ENCODE measurements at places on chromosomes 13 and 19. TPM values are rescaled to one million over a fixed set of nuclear protein-coding genes. Genes with fewer than 3 reads are reported as not detected.

- no peaks in the 10 kb centered on the region for H3K36me3 ChIP-seq
- no peak for DNase-seq
- H3K27ac ChIP-seq = peak overlapping the region; percentile 44
These were observed 2.9 kb downstream of the UBL3 start for GRCh38 chr13:29847501-29847983.

GRCh38 chr13:32530841-32531253 lies 7.7 kb downstream of the N4BP2L2 start:
- no peak overlapping the region for H3K4me3 ChIP-seq
- H3K36me3 ChIP-seq = peaks cover 39% of the 10 kb centered on the region
- H3K4me1 ChIP-seq = peaks cover 21% of the 10 kb centered on the region
- H3K27me3 ChIP-seq = no peaks in the 10 kb centered on the region
- no peak overlapping the region for H3K27ac ChIP-seq

- H3K27ac ChIP-seq = no peak overlapping the region
- no peak for DNase-seq
- no peaks in the 10 kb centered on the region for H3K4me1 ChIP-seq
- H3K4me3 ChIP-seq = no peak overlapping the region
These were observed 478 bp downstream of the CLC start for GRCh38 chr19:39737351-39737750.

DNA sequence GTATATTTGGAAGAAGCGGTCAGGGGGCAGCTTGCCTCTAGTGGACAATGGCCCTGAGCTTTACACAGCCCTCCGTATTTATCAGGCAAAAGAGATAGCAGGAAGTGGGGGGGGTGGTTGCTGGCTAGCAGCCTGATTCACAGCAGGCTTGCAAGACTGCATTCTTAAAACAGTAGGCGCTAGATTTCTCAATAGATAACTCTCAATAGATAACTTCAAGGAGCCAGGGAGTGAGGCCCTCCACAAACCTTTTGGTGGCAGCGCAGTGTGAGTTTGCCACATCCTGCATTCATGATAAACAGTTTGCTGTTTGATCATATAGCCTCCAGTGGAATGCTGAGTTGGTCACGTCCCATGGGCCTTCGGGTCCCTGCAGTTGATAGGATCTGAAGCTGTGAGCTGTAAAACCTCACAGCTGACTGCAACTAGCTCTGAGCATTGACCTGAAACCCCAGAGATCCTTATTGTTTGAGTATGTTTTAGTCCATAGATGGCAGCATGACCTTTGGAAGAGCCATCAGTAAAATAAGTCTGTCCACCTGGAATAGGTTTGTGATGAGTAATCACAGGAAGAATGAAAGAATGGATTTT lies 12.2 kb downstream of the FPR3 start:
- no peaks in the 10 kb centered on the region for H3K36me3 ChIP-seq
- H3K4me3 ChIP-seq = no peak overlapping the region
- H3K27ac ChIP-seq = no peak overlapping the region
- DNase-seq = no peak
- H3K27me3 ChIP-seq = no peaks in the 10 kb centered on the region
- peaks cover 7% of the 10 kb centered on the region for H3K4me1 ChIP-seq

DNA sequence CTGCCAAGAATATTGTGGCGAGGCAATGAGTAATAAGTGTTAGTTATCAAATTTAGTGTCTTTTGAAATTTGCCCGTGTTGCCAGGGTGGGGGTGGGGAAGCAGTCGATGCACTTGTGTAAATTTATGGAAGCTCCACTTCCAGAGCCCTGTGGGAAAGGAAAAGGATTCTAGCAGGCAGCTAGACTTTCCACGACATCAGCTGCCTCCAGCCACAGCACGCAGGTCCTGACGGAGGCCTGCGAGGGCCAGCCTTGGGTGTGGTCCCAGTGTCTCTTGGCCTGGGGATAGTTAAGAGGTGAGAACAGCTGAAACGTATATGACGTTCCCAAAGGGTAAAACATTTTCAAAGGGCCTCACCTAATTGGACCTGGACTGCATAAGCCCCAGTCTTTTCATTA lies 433.0 kb downstream of the TSHZ3 start:
- H3K4me1 ChIP-seq = no peaks in the 10 kb centered on the region
- no peak overlapping the region for H3K27ac ChIP-seq

GRCh38 chr13:113305208-113305607 lies 8.2 kb downstream of the LAMP1 start:
- no peaks in the 10 kb centered on the region for H3K27me3 ChIP-seq
- DNase-seq = no peak
- H3K4me1 ChIP-seq = peaks cover 5% of the 10 kb centered on the region
- no peak overlapping the region for H3K27ac ChIP-seq

DNA sequence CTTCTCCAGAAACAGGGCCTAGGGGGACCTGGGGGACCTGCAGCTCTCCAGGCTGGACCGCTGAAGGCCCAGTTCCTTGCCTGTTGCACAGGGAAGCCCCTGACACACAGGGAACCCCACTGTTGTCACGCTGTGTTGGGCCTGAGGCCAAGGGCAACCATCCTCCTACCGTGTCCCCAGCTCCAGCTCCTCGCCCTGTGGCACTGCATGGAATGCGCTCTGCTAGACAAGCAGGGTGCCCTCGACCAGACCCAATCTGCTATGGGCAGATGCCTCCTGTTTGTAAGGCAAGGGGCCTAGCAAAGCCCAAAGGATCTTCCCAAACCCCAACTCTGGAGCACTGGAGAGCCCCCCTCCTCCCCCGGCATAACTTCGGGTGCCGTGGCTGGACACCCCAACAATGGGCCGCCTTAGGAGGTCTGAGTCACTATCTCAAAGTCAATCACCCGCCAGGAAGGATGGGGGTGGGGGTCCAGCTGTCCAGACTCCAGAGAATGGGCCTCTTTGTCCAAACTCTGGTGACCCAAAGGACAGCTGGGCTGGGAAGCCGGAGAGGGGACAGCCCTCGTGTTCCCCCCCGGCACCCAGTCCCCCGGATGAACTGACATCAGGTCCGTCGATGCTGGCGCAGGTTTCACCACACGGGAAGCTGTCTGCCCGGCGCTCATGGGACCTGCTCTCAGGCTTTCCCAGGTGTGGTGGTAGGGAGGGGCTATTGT lies 3.7 kb downstream of the BRSK1 start:
- H3K4me3 ChIP-seq = no peak overlapping the region
- no peak overlapping the region for H3K27ac ChIP-seq
- H3K27me3 ChIP-seq = no peaks in the 10 kb centered on the region
- H3K4me1 ChIP-seq = peaks cover 24% of the 10 kb centered on the region
- no peak for DNase-seq

DNA sequence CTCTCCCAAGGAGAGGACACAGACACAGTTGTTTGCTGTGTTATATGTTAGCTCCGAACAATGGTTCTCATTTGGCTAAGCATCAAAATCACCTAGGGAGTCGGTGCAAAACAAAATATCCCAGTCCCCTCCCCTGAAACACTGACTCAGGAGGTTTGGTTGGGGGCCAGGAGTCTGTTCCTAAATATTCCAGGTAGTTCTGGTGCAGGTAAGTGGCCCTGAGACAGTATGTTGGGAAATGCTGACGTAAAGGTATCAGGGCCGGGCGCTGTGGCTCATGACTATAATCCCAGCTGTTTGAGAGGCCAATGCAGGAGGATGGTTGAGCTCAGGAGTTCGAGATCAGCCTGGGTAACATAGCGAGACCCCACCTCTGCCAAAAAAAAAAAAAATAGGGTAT lies 2.3 kb upstream of the MAP2K7 start:
- no peak overlapping the region for H3K27ac ChIP-seq
- no peak for DNase-seq
- peaks cover 28% of the 10 kb centered on the region for H3K4me1 ChIP-seq
- H3K27me3 ChIP-seq = no peaks in the 10 kb centered on the region
- H3K4me3 ChIP-seq = no peak overlapping the region

GRCh38 chr13:110445722-110446574 lies 115.6 kb downstream of the RAB20 start:
- no peaks in the 10 kb centered on the region for H3K4me1 ChIP-seq
- no peak overlapping the region for H3K4me3 ChIP-seq

GRCh38 chr19:43623889-43624670 lies 4.7 kb upstream of the ZNF428 start:
- no peak overlapping the region for H3K4me3 ChIP-seq
- no peaks in the 10 kb centered on the region for H3K36me3 ChIP-seq
- no peak overlapping the region for H3K27ac ChIP-seq

GRCh38 chr13:111253365-111253872 lies 67.0 kb upstream of the TEX29 start:
- no peaks in the 10 kb centered on the region for H3K27me3 ChIP-seq
- no peak overlapping the region for H3K4me3 ChIP-seq
- no peak for DNase-seq
- H3K27ac ChIP-seq = no peak overlapping the region
- peaks cover 25% of the 10 kb centered on the region for H3K36me3 ChIP-seq

GRCh38 chr19:2394442-2395292 lies 32.7 kb downstream of the TIMM13 start:
- H3K4me3 ChIP-seq = no peak overlapping the region
- no peaks in the 10 kb centered on the region for H3K4me1 ChIP-seq
- no peaks in the 10 kb centered on the region for H3K36me3 ChIP-seq
- H3K27ac ChIP-seq = no peak overlapping the region
- no peak for DNase-seq

DNA sequence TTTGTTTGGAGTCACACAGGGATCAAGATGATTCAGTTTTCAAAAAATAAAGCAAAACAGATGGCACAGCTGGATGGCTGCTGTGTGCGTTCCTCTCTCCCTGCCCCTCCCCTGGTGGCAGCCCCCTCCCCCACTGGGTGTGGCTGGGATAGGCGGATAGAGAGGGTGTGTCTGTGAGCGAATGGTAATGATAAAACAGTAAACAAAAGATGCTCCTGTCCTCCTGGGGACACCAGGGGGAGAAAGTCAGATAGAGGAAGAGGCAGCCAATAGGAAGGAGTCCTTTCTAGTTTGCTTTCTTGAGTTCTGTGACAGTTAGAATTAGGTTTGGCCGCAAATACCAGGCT lies 6.5 kb downstream of the TMEM255B start:
- no peaks in the 10 kb centered on the region for H3K27me3 ChIP-seq
- no peak overlapping the region for H3K27ac ChIP-seq
- no peak overlapping the region for H3K4me3 ChIP-seq
- H3K36me3 ChIP-seq = no peaks in the 10 kb centered on the region
- no peaks in the 10 kb centered on the region for H3K4me1 ChIP-seq

- no peaks in the 10 kb centered on the region for H3K36me3 ChIP-seq
- no peaks in the 10 kb centered on the region for H3K27me3 ChIP-seq
- H3K4me3 ChIP-seq = no peak overlapping the region
- no peak for DNase-seq
- H3K27ac ChIP-seq = peak overlapping the region; percentile 9
- H3K4me1 ChIP-seq = no peaks in the 10 kb centered on the region
These were observed 25.5 kb downstream of the OR7A5 start for GRCh38 chr19:14809272-14810057.

- peaks cover 12% of the 10 kb centered on the region for H3K4me1 ChIP-seq
- peak; percentile 66 for DNase-seq
These were observed 6.2 kb downstream of the SYT5 start for GRCh38 chr19:55173714-55174409.

- DNase-seq = no peak
- no peak overlapping the region for H3K27ac ChIP-seq
- H3K27me3 ChIP-seq = no peaks in the 10 kb centered on the region
These were observed 98.4 kb downstream of the WDFY2 start for GRCh38 chr13:51682686-51683085.

GRCh38 chr19:49639401-49640112 lies 386 bp downstream of the RRAS start:
- H3K4me1 ChIP-seq = peaks cover 64% of the 10 kb centered on the region
- no peaks in the 10 kb centered on the region for H3K27me3 ChIP-seq
- peak; percentile 44 for DNase-seq
- H3K27ac ChIP-seq = peak overlapping the region; percentile 98
- no peaks in the 10 kb centered on the region for H3K36me3 ChIP-seq

- no peak overlapping the region for H3K4me3 ChIP-seq
- H3K27ac ChIP-seq = no peak overlapping the region
- H3K36me3 ChIP-seq = no peaks in the 10 kb centered on the region
- H3K27me3 ChIP-seq = no peaks in the 10 kb centered on the region
- no peaks in the 10 kb centered on the region for H3K4me1 ChIP-seq
These were observed 77.0 kb downstream of the LRRC63 start for GRCh38 chr13:46288570-46289259.

DNA sequence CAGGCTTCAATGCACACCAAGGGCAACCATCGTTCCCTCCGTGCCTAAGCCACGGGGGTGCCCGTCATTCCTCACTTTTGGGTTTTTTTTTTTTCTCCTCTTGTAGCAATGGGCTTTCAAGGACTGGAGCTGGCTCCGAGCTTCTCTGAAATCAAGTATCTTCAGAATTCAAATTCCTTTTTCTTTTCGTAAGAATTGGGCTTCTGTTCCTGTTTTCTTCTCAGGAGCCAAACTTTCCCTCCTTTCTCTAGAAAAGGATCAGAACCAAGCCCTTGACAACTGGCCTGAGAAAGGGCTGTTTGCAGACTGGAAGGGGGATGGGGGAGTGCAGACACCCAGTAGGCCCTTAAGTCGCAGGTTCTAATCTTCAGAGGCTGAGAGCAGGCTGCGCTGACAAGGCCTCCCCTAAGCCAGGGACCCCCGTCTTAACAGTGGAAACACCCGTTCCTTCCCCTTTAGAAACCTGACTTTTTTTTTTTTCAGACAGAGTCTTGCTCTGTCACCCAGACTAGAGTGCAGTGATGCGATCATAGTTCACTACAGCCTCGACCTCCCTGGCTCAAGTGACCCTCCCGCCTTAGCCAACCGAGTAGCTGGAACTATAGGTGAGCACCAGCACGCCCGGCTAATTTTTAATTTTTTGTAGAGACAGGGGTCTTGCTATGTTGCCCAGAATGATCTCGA lies 51.6 kb downstream of the RFX2 start:
- no peak overlapping the region for H3K4me3 ChIP-seq
- H3K4me1 ChIP-seq = peaks cover 36% of the 10 kb centered on the region
- H3K27ac ChIP-seq = peak overlapping the region; percentile 89
- H3K36me3 ChIP-seq = no peaks in the 10 kb centered on the region
- no peak for DNase-seq

Gene C2CD4C
- 2.2 TPM for total RNA-seq

Gene KCNN1
- total RNA-seq = not detected

Gene SBSN
- total RNA-seq = not detected

Gene KIR3DL1
- 0.19 TPM for total RNA-seq

Gene MYH14
- 91.8 TPM for total RNA-seq

Gene PSG6
- not detected for total RNA-seq

Gene ALOX5AP
- 2.4 TPM for total RNA-seq

Gene CHST8
- total RNA-seq = 0.30 TPM

Gene HAUS8
- total RNA-seq = 4.8 TPM

Gene AMER2
- not detected for total RNA-seq

Gene COX6B2
- total RNA-seq = 0.16 TPM

Gene C19orf85
- total RNA-seq = not detected

Gene RASL11A
- 11.2 TPM for total RNA-seq

Data from heart left ventricle (tissue), 16 donors.